ENCODE measurements at places on chromosomes 13 and 19. TPM values are rescaled to one million over a fixed set of nuclear protein-coding genes. Genes with fewer than 3 reads are reported as not detected.

The GJB2 gene
- 4.4 TPM for polyA plus RNA-seq

The UNC13A gene
- polyA plus RNA-seq: 0.33 TPM

The MEGF8 gene
- 38.6 TPM for polyA plus RNA-seq

The FXYD3 gene
- 18.6 TPM for polyA plus RNA-seq

The RFXAP gene
- 18.5 TPM for polyA plus RNA-seq

The PIK3R2 gene
- polyA plus RNA-seq: 27.1 TPM

The ZNF606 gene
- 37.0 TPM for polyA plus RNA-seq

The SRRM5 gene
- polyA plus RNA-seq: 1.1 TPM
